Stimulated activated CD8-positive, alpha-beta memory T cell treated with anti-CD3 and anti-CD28 coated beads, Interleukin-4, amount 100 ng/mL, for 1 hour (primary cell): ENCODE measurements at places on chromosomes 3 and 15.

DNA sequence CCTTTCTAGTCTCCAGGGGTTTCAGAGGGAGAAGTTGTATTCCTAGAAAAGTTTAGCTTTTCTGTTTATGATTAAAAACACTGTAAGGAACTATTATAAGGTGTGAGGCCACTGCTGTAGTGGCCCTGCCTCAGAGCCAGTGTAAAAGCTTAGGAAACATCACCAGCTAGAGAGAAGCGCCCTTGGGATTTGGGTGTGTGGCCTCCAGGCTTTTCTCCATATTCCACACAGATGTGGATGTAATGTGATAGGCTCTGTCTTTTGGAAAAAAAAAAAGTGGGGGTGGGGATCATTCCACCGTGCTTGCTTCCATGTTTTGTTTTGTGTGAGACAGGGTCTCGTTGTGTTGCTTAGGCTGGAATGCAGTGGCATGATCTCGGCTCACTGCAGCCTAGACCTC is 13.9 kb downstream of the SEC61A1 start:
- no peak for DNase-seq

- DNase-seq: no peak
These were observed 223.9 kb downstream of the NR1D2 start for GRCh38 chr3:24168977-24169376.

GRCh38 chr3:123658118-123658851 is 73.4 kb upstream of the HACD2 start:
- no peak for DNase-seq

- DNase-seq: no peak
These were observed 946.7 kb downstream of the ZPLD1 start for GRCh38 chr3:103381296-103382079.

DNA sequence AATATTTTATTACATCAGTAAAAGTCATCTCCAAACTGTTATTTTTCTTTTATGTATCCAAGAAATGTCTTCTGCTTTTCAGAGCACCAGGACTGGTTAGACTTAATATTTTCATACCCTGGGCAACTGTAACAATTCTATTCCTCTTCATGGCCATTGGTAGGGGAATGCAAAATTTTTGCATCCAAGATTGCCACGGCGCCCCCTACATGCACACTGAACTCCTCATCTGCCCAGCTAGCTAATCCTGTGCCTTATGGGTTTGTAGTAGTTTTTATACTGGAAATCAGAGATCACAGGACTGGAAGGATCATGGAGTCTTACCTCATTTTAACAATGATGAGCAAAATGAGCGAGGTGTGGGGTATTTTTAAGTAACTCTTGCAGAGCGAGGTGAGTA is 74.2 kb downstream of the CRTC3 start:
- peak; percentile 27 for DNase-seq

GRCh38 chr3:160368804-160369203 is 30.2 kb downstream of the IFT80 start:
- DNase-seq: no peak

GRCh38 chr15:43299411-43299810 is 31.0 kb downstream of the LCMT2 start:
- DNase-seq: no peak

DNA sequence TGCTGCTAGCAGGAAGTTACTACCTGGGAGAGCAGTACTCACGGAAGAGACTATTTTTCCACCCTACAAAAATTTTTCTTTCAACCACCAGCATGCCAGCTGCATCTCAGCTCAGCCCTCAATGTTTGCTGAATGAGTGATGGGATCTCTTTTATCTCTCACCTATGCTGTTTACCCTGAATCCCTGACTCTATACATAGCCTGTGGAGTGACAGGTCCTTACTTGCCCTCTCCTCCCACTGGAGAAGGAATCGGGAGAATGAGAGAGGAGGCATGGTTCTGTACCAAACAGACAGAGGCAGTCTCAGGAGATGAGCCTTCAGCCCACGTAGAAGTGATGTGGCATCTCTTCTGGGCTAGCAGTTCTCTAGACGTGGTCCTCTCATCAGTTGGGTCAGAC is 6.7 kb upstream of the DGKG start:
- DNase-seq: no peak

- no peak for DNase-seq
These were observed 21.8 kb downstream of the PCOLCE2 start for GRCh38 chr3:142866841-142867631.

- DNase-seq: no peak
These were observed 399.7 kb upstream of the NR2F2 start for GRCh38 chr15:95930659-95931375.

- no peak for DNase-seq
These were observed 211.8 kb upstream of the DPH6 start for GRCh38 chr15:35757765-35758164.

DNA sequence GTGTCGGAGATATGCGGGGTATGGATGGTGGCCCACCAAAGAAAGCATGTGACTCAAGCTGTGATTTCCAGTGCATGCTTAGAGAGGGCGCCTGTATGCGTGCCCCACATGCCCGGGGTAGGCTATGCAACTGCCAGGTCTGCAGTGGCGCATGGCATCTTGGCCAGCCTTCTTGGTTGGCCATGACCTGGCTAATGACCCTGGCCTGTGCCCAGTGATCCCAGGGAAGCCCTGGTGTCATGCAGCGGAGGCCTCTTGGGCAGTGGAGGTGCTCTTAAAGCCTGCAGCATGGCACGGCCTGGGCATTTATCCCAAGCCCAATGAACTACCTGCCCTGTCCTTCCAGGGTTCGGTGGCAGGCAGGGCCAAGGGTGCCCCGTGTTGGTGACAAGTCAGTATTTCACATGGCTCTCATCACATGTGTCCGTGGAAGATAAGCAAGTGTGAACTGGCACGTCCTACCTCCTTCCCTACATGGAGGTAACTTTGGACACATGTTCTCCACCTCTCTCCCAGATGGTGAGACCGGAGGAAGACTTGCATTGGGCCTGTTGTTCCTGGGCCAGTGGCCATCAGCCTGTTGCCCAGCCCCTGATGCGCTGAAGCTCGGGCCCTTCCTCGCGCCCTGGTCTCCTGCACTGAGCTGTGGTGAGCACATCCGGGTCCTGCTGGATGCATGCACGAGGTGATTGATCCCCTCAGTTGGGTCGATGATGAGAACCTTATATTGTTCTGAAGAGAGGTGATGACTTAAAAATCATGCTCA is 192.0 kb downstream of the UBE3A start:
- no peak for DNase-seq

- DNase-seq: no peak
These were observed 55.3 kb downstream of the FAM43A start for GRCh38 chr3:194740859-194741491.

GRCh38 chr3:50481992-50482391 is 21.4 kb downstream of the CACNA2D2 start:
- DNase-seq: no peak
